Stimulated activated CD8-positive, alpha-beta memory T cell treated with anti-CD3 and anti-CD28 coated beads, Interleukin-7, amount 100 ng/mL, for 1 hour (primary cell): ENCODE measurements at places on chromosomes 4 and X.

DNA sequence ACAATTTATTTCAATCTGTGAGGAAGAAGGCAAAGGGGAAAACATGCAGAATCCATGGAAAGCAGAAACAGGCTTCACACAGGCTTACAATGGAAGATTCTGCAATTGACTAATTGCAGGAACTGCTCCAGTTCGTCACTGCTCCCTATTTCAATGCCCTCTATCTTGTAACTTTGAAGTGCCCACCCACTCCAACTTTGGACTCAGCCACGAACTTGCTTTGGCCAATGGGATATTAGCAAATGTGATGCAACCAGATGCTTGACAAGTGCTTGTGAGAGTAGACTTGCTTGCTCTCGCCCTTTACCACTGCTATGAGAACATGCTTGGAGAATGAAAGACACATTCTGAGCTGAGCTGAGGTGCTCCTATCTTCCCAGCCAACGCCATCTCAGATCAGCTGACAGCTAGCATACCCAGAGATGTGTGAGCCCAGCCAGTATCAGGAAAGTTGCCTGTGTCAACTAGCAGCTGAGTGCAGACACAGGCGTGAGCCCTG lies 105.7 kb upstream of the PTCHD1 start:
- no peak for DNase-seq

DNA sequence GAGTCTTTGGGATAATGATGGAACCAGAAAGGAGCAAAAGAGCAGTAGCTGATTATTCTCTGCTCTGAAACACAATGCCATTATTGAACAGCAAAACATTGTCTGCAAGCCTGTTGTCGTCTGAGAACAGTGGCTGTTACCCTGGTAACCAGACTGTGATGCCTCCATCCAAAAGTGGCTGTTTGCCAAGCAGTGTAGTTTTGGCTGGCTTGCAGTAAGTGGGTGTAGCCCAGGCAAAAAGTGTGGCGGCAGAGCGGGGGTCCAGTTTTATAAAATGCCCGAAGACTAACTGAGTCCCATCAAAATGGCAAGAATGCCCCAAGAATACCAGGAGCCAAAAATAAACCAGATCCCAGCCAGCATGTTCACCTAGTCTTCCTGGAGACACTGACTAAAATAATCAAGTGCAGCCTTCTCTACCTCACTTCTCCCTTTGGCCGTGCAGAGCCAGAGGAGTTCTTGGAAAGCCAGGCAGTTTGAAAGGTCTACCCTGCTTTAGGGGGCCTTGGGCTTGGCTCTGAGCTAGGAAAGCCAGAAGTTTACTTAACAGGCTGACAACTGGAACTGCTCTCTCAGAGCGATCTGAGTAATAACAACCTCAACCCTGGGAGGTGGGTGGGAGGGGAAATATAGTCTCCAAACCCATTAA lies 2.6 kb downstream of the PLP1 start:
- DNase-seq = no peak

- DNase-seq = no peak
These were observed 40.7 kb downstream of the MTTP start for GRCh38 chr4:99615170-99615820.

DNA sequence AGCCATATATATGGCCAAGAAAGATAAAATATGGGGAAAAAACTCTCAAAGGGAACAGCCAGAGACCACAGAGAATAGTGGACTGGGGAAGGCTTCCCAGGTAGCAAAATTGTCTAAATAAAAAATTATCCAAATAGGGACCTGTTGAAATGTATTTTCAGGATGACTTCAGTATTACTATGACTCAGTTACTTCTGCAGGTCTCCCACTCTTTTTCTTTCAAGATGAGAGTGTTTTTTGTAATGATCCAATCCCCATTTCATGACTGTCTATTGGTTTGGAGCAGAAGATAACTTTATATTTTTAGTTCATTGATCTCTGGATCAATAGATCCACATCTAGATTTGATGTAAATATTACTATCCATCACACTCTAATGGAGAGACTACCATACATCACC lies 372.1 kb upstream of the EMCN start:
- no peak for DNase-seq

DNA sequence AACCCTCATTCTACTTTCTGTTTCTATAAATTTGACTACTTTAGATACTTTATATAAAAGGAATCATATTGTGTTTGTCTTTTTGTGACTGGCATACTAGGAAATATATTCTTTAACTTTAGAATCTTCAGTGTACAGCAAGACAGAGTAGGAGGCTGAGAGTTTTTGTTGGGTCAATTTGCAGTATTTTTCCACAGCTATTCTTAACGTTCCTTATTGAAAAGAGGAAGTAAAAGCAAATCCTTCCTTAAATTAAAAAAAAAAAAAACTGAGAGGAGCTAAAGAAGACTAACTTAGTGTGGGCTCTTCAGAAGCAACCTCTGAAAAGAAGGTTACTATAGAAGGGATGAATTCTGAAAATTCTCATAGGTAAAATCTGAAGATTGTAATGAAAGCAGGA lies 1194.6 kb downstream of the ADGRL3 start:
- no peak for DNase-seq

- no peak for DNase-seq
These were observed 1306.6 kb upstream of the PABPC4L start for GRCh38 chr4:135508006-135508714.

DNA sequence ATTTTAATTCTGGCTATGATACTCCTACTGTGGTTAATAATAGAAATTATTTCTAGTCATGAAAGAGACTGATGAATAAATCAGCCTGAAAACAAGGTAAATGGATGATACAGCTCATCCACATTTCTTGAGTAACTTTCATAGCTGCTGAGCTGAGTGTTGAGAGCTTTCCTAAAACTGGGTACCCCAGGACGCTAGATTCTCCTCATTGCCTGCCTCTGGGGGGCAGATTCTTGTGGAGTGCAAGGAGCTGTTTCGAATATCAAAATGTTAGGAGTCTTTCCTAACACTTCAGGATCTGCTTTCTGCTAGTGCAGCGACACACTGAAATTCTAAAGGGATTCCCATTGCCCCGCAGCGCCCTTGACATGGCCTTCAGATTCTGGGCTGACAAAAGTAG lies 2.1 kb downstream of the MND1 start:
- DNase-seq = no peak

DNA sequence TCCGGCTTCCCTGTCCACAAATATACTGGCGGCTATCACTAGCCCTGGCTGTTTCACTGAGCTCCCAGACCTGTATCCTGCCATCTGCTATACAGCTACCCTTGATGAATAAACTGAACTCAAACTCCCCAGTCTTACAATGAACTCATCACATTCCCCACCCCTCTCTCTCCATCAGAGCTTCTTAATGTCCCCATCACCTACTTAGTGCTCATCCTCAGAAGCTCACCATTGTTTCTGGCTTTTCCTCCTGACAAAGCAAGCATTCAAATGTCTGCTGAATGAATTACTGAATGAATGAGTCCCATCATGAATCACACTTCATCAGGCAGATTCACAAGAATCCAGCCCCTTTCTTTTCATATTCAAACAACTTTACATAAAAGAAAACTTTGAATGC lies 5.7 kb upstream of the DGAT2L6 start:
- DNase-seq = no peak
